Small intestine (tissue), 16 donors: ENCODE measurements at places on chromosomes 16 and 17.
A peak's percentile ranks its signal among the peaks of the same experiment; 100 is the strongest.

GRCh38 chr17:79400989-79401703 lies 209.7 kb downstream of the RBFOX3 start:
- DNase-seq = peak; percentile 59

GRCh38 chr17:8574687-8575086 lies 55.8 kb downstream of the MYH10 start:
- no peak for DNase-seq

GRCh38 chr16:27754788-27755690 lies 205.1 kb downstream of the KATNIP start:
- DNase-seq = no peak

- DNase-seq = no peak
Measured at GRCh38 chr16:72149676-72150464, 22.1 kb downstream of the PMFBP1 start.

- DNase-seq = no peak
Measured at GRCh38 chr17:72538901-72539352, 418.1 kb downstream of the SOX9 start.

DNA sequence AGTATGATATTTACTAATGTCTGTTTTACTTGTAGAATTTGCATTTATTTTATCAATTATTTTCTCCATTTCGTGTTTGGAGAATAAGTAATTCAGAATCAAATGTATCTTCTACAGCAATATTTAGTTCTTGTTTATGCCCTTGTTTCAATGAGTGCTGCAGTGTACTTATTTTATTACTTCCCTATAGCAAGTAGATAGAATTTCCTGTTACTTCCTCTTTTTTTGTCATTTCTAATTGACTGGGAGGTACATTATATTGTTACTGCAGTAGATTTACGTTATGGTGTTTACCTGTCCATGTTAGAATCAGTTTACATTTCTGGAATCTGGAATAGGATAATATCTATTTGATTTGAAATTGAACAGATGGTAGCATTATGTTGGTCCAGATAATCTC lies 71.2 kb downstream of the OMG start:
- no peak for DNase-seq

GRCh38 chr16:89360760-89361435 lies 129.5 kb downstream of the ANKRD11 start:
- peak; percentile 58 for DNase-seq

- DNase-seq = no peak
Measured at GRCh38 chr17:43410557-43411368, 12.0 kb downstream of the ARL4D start.

GRCh38 chr16:15690296-15690695 lies 40.3 kb downstream of the NDE1 start:
- DNase-seq = no peak

- no peak for DNase-seq
Measured at GRCh38 chr16:1117176-1117900, 21.3 kb upstream of the C1QTNF8 start.

- no peak for DNase-seq
Measured at GRCh38 chr16:88789594-88789993, 4.6 kb upstream of the PIEZO1 start.

DNA sequence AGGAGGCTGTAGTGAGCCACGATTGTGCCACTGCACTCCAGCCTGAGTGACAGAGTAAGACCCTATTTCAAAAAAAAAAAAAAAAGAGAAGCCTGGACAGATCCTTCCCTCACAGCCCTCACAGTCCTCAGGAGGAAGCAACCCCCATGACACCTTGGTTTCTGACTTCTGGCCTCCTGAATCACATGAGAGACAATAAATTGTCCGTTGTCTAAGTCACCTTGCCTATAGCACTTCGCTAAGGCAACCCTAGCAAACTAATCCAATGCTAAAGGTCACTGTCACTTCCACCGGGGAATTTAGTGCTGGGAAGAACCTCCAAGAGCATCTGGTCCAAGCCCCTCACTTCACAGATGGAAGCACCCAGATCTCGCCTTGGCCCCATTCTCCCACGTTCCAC lies 18.9 kb upstream of the SLC39A11 start:
- DNase-seq = no peak

DNA sequence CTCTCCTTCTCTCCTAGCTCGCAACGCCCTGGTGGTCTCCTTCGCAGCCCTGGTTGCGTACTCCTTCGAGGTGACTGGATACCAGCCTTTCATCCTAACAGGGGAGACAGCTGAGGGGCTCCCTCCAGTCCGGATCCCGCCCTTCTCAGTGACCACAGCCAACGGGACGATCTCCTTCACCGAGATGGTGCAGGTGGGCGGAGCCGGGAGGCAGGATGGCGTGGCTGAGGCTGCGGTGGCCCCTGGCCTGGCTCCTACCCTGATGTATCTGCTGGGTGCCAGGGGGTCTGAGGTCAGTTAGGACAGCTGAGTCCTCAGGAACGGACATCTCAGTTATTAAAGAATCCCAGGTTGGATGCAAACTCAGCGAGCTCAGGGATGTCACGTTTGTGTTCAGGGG lies 16.7 kb downstream of the SLC26A11 start:
- DNase-seq = no peak

DNA sequence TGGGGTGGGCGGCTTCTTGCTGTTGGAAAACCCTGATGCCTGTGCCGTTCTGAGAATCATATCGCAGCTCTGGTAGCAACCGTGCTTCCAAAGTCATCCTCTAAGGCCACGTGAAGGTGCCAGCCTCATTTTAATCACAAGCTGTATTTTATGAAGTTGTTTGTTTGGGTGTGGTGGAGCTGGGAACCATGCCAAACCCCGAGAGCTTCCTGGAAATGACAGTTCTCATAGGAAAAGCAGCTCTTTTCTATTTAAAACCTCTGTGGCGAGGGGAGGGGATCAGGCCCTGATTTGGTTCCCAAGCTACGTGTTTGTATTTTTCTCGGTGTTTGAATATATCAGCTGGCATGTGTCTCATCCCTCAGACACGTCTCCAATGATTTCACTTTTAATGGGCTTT lies 21.7 kb downstream of the KNOP1 start:
- peak; percentile 86 for DNase-seq

- peak; percentile 89 for DNase-seq
Measured at GRCh38 chr17:34980681-34981537, 597 bp downstream of the LIG3 start.

DNA sequence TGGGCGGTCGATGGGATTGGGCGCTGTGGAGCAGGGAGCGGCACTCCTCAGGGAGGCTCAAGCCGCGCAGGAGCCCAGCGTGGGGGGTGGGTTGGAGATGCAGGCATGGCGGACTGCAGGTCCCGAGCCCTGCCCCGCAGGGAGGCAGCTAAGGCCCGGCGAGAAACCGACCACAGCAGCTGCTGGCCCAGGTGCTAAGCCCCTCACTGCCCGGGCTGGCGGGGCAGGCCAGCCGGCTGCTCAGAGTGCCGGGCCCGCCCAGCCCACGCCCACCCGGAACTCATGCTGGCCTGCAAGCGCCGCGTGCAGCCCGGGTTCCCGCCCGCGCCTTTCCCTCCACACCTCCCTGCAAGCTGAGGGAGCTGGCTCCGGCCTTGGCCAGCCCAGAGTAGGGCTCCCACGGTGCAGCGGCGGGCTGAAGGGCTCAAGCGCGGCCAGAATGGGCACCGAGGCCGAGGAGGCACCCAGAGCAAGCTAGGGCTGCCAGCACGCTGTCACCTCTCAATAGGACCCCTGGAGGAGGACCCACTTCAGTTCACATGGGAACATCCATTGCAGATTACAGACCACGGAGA lies 20.5 kb upstream of the METTL16 start:
- no peak for DNase-seq

GRCh38 chr16:88356727-88357199 lies 26.0 kb upstream of the ZNF469 start:
- DNase-seq = no peak

DNA sequence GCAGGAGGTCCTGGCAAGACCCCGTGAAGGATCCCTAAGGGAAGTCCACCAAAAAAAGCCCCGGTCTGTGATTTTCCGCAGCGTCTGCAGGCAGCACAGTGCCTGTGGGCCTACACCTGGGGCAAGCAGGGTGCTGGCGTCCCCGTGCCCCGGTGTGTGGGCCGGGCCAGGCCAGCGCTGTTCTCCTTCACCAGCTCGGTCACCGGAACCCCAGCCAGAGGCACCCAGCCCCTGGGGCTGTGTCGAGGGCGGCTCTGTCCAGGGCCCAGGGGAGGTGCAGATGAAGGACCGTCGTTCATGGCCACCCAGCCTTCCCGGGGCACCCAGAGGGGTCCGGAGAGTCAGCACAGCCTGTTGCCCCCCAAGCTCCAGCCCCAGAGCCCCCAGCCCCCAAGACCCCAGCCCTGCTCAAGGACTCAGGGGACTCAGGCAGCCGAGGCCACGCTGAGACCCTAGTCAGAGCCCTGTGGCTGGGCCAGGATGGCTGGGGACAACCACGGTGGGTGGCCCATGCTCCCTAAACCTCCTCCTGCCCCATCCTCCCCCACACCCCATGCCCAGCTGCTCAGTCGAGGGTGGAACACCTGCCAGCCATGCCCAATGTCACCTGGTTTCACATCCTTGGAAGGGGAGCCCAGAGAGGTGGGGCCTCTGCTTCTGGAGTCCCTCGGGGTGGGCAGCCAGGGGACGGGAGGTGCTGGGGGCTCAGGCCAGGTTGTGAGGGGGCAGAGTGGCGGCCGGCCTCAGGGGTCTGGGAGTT lies 5.7 kb upstream of the C1QTNF8 start:
- no peak for DNase-seq

- DNase-seq = no peak
Measured at GRCh38 chr17:67992548-67993152, 3.6 kb downstream of the C17orf58 start.

GRCh38 chr16:27740496-27741201 lies 190.7 kb downstream of the KATNIP start:
- no peak for DNase-seq

DNA sequence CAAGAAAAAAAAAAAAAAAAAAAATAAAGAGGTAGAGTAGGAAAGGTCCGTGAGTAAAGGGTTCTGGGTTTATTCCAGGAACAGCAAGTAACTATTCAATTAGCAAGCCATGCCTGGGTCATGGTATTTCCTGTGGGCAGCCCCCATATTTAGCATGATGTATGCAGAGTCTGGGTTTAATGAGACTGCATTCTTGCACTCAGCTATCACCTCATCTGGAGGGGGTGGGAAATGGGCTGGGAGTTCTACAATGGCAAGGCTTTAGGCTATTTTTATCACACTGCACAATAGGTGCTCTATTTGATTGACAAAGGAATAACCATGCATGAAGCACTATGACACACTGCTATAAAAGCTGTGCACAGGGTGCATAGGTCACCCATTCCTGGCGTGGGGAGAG lies 104.0 kb upstream of the CCL2 start:
- no peak for DNase-seq

GRCh38 chr17:19787733-19788357 lies 39.7 kb upstream of the ALDH3A1 start:
- peak; percentile 25 for DNase-seq

- no peak for DNase-seq
Measured at GRCh38 chr17:5373112-5373511, 46.4 kb downstream of the NUP88 start.

- no peak for DNase-seq
Measured at GRCh38 chr16:89921702-89922476, 1.3 kb upstream of the TUBB3 start.

GRCh38 chr16:81627729-81628244 lies 151.3 kb upstream of the PLCG2 start:
- DNase-seq = no peak

DNA sequence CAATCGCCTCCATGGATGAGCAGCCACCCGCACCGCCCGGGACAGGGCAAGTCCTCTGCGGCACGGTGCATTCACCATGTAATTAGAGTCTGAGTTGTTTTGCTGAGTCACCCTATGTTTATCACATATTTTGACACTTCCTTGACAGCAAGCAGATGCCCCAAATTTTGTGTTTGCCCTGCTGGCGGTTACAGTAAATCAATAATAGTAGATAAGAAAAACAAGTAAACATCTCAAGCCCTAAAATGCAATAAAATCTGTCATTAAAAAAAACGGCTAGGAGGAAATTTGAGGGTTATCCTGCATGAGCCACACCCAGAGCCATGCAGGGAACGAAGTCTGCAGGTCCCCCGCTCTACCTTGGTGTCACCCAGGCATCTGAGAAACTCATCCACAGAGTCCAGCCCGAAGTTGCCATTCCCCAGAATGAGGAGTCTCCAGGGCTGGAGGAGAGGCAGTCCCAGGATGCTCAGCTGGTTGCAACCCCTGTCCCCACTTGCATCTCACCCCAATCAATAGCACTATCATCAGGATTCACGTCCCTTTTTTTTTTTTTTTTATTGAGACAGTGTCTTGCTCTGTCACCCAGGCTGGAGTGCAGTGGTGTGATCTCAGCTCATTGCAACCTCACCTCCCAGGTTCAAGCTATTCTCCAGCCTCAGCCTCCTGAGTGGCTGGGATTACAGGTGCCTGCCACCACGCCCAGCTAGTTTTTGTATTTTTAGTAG lies 16.5 kb upstream of the ST6GALNAC1 start:
- peak; percentile 88 for DNase-seq

DNA sequence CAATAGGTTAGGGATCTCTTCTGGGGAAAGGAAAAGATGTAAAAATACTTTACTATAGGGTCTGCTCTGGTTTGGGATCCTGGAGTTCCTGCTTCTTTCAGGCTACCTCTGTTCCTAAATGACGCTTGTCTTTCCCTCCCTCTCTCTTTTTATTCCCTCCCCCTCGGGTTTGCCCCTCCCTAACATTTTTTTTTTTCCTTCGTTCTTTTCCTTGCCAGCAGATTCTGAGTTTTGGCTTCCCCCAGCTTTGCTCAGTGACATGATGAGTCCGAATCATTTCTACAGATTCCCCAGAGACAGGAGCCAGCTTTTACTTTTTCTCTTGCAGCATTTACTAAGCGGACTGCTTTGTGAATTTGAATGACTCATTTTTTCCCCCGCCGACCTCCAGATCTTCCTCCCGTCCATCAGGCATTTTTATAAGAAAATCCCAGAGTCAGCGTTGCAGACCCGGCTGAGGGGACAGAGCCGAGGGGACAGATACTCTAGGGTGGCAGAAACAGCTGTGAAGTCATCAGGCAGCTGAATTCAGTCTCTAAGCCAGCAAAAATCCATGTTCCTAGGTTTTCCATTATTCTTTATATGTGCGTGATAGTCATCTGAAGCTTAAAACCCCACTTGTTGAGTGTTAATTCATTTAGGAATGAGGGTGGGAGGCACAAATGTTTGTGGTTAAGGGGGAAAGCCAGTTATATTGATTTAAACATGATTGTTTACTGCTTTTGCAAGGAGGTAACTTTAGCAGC lies at the start of gene TMEM100:
Gene TMEM100 (minus strand): TSS at position 123 of the 746 bp plus-strand sequence. CDS start 1,794 bp downstream, outside the sequence.
- peak; percentile 27 for DNase-seq

DNA sequence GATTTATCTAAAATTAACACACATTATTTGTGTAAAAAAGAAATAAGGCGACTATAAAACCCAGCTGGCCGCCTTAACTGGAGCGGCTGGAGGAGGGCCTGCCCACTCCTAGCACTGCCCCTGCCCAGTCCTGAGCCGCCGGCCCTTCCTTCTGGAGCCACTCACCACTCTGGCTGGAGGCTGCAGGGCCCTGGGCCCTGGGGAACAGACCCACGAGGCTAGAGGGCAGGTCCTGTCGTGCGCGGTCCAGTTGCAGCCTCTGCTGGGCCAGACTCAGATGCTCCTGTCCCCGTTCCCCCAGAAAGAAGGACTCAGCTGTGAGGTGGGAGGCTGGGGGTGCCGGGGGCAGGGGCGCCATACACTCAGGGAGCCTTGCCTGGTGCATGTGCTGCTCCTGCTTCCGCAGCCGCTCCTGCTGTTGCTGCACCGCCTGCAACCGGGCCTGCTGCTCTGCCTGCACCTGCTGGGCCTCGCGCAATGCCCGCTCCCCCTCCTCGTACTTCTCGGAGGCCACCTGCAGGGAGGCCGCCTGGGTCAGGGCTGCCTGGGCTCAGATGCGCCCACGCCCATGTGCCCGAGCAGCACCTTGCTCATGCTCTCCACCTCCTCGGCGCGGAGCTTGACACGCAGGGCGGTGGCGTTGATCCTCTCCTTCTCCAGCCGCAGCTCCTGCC lies 9.0 kb upstream of the MRPL38 start:
- no peak for DNase-seq
